ENCODE measurements at places on chromosomes 16 and 17.

GRCh38 chr16:17145029-17145428 lies 325.7 kb downstream of the XYLT1 start:
- no peak for ATAC-seq

DNA sequence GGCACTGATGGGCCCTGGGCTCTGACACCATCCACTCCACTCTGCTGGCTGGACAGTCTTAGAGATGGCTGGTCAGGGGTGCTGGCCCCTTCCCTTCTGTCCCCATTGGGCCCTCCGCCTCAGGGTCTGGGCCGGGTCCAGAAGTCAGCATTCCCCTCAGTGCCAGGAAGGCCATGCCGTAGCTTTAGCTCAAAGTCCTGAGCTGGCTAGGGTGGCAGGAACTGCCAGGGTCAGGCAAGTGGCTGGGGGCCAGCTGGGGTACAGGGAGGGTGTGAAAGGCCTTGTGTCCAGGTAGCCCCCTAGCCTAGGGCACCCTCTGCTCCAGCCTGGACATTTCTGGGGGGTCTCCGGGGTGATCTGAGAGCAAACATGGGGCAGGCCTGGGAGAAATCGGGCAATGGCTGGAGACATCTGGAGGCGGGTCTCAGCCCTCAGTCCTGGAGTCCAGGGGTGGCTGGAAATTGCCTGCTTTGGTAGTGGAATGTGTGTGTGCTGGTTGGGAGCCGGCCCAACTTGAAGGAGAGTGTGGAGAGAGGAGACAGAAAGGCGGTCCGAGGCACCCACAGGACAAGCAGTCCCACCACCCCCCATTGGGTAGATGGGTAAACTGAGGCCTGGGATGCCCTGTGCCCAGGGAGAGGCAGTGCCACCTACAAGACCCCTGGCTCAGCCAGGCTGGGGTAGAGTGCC lies 32.5 kb downstream of the TPSG1 start:
- peak; percentile 65 for ATAC-seq

DNA sequence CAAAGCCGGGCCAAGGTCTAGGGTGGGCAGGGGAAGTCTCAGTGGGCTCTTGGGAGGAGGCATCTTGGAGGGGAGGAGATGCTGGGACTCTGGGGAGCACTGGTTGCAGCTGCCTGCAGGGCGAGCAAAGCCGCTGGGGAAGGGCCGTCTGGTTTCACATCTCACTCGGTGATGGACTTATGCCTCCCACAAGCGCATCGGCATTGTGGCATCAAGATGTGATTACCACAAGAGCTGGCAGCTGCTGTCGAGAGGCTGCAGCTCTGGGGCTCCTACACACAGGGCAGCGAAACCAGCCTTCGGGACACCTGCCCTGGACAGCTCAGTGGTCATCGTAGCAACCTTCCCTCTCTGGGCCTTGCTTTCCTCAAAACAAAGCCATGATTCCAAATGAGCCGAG lies 3.1 kb upstream of the KCNJ12 start:
- no peak for ATAC-seq

- ATAC-seq, result no peak
Measured at GRCh38 chr17:10779609-10780008, 24.3 kb downstream of the TMEM238L start.

GRCh38 chr17:33285413-33285812 lies 7.7 kb downstream of the ASIC2 start:
- ATAC-seq, result no peak

DNA sequence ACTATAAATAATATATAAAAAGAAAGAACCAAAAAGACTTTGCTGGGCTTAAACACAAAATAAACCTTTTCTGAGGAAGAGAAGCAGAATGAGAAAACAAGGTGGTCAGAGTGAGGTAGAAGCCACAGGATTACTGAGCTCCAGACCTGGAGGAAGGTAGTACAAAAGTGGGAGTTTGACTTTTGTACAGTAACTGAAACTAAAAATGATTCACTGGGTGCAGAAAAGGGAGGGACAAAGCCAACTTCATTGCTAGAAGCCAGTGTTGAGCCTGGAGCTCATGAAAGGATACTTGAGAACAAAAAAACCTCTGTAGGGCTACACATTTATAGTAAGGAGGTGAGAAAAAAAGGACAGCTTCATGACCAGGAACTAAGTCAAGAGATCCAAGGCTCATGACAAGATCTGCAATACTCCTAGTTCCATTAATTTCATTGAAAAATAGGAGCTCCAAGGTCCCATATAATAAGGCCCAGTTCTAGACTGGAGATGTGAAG lies 45.5 kb downstream of the PKD1L3 start:
- ATAC-seq, result no peak

DNA sequence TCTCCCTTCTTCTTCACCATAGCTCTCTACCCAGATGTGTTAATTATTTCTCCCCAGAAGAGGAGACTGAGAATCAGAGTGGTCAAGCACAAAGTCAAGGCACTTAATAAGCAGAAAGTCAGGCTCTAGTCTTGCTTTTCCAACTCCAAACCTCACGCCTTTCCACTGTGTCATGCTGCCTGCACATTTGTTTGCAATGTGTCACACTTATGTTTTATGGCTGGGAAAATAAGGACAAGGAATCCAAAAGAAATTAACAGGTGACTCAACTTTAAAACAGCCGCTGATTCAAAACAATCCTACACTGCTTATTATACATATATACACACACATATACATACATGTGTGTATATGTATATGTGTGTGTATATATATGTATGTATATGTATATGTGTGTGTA lies 255.7 kb upstream of the DYNLRB2 start:
- ATAC-seq, result no peak

DNA sequence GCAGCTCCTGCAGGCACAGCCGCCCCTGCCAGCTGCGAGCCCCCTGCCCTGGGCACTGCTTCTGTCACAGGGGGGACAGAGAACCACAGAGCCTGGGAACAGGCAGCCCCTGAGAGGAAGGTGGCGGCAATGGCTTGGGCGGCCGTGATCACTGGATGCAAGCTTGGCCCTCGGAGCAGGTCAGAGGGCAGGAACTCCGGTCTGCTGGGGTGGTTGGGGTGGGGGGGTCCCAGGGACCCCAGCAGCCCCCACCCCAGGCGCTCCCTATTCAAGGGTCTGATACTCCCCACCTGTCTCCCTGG lies 1.9 kb upstream of the CYBA start:
- no peak for ATAC-seq

DNA sequence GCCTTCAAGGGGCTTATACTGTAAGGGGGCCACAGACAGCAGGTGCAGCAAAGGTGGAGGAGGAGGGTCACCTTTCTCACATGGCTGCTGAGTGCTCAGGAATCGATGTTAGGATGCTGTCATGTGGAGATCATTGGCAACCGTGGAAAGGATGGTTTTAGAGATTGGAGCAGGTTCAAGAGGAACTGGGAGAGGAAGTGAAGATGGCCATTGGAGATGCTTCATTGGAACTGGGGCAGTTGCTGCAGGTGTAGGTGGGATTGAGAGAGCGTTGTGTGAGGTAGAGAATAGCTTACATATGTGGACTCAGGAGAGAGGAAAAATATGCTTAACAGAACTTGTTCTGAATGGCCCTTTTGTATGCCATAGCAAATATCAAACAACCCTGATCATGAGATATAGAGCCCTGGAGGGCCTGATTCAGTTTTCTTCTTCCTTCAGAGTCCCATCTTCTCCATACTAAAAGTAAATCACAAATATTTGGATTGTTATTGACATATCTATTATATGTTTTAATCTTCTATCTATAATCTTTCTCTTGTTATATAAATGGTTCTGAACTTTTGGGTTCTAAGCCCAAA lies 40.8 kb downstream of the LDHD start:
- no peak for ATAC-seq

GRCh38 chr17:37123941-37124820 lies 175.4 kb downstream of the AATF start:
- no peak for ATAC-seq

DNA sequence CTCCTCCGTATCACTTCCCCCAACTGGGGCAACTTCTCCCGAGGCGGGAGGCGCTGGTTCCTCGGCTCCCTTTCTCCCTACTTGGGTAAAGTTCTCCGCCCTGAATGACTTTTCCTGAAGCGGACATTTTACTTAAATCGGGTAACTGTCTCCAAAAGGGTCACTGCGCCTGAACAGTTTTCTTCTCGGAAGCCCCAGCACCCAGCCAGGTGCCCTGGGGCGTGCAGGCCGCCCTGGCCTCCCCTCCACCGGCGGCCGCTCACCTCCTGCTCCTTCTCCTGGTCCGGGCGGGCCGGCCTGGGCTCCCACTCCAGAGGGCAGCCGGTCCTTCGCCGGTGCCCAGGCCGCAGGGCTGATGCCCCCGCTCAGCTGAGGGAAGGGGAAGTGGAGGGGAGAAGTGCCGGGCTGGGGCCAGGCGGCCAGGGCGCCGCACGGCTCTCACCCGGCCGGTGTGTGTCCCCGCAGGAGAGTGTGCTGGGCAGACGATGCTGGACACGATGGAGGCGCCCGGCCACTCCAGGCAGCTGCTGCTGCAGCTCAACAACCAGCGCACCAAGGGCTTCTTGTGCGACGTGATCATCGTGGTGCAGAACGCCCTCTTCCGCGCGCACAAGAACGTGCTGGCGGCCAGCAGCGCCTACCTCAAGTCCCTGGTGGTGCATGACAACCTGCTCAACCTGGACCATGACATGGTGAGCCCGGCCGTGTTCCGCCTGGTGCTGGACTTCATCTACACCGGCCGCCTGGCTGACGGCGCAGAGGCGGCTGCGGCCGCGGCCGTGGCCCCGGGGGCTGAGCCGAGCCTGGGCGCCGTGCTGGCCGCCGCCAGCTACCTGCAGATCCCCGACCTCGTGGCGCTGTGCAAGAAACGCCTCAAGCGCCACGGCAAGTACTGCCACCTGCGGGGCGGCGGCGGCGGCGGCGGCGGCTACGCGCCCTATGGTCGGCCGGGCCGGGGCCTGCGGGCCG lies 1.6 kb downstream of the HIC1 start:
- no peak for ATAC-seq

All from gastroesophageal sphincter (tissue), 4 donors.